SIG-M5 (cell line): ENCODE measurements at places on chromosomes 3 and 15.

- DNase-seq: no peak
Measured at GRCh38 chr3:53817809-53818208, 28.4 kb downstream of the CHDH start.

DNA sequence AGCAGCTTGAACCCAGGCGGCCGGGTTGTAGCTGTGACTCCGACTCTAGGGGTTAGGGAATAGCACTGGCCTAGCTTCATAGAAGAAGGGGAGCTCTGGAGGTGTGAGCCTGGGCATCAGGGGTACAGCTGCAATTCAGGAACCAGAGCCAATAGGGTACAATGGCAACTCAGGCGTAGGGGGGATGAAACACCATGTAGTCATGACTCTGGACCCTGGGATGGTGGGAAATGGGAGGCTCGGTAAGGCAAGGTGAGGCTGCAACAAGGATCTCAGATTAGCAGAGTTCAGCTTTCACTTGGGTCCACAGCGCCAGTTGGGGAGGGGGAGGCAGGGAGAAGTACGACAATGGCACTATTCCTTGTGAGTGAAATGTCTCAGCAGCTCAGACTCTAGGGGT, 210.2 kb upstream of the LYSMD4 start:
- DNase-seq: no peak

DNA sequence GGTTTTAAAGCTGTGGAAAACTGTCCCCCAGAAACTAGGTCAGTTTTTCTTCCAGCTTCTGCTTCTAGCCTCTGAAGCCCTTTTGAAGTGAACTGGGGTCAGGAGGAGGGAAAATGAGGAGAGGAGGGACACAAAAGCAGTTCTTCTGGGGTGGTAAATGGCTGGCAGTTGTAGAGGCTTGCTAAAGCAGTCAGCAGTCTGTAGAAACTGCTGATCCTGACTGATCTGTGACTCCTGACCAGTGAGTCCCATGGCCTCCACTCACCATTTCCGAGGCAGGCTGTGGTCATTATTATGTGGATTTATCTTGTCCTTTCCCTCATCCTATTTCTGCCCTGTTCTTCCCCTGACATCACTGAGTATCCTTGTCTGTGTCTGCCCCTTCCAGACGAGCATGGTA, 276.4 kb upstream of the ROPN1 start:
- DNase-seq: no peak

DNA sequence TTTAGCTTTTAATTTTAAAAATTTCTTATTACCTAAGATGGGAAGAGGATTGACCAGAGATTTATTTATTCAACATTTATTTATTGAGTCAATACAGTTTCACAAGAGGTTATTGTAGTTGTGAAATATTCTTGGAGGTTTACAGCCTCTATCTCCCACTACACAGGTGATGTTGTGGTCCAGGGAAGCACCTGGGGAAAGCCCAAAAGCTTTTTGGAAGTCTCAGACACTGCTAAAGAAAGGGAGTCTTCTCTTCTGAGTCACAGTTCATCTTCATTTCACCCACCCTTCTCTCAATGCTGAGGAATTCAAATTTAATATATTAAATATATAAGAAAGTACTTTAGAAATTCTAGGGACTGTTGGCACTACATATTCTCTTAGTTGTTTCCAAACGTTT, 41.8 kb downstream of the SERPINI1 start:
- no peak for DNase-seq

GRCh38 chr15:89358435-89358754, 23.8 kb upstream of the POLG start:
- no peak for DNase-seq

DNA sequence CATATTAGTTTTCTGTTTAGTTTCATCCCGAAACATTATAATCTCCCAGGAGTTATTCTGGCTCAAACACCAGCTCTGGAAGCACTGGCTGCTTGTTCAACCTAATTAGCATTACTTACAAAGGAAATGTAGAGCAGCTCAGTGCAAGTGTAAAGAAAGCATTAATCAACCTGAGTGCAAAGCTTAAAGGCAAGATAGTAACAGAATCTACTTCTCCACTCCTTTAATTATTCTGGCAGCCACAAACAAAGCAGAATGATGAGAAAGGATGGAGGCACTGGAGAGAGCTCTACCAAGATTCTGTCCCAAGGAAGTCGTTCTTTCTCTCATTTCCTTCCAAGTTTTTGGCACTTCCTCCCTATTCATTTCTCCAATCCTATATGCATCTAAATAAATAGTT, 1384.0 kb downstream of the ZPLD1 start:
- DNase-seq: no peak

DNA sequence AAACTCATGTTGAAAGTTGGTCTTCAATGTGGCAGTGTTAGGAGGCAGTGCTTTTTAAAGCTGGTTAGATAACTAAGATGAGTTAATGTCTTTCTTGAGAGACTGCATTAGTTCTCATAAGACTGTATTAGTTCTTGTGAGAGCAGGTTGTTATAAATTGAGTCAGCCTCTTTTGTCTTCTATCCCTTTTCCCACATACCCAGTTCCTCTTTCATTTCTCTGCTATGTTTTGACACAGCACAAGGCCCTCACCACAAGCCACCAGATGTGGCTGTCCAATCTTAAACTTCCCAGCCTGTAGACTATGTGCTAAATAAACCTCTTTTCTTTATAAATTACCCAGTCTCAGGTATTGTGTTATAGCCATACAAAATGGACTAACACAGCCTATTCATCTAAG, 94.6 kb upstream of the SNTN start:
- no peak for DNase-seq

DNA sequence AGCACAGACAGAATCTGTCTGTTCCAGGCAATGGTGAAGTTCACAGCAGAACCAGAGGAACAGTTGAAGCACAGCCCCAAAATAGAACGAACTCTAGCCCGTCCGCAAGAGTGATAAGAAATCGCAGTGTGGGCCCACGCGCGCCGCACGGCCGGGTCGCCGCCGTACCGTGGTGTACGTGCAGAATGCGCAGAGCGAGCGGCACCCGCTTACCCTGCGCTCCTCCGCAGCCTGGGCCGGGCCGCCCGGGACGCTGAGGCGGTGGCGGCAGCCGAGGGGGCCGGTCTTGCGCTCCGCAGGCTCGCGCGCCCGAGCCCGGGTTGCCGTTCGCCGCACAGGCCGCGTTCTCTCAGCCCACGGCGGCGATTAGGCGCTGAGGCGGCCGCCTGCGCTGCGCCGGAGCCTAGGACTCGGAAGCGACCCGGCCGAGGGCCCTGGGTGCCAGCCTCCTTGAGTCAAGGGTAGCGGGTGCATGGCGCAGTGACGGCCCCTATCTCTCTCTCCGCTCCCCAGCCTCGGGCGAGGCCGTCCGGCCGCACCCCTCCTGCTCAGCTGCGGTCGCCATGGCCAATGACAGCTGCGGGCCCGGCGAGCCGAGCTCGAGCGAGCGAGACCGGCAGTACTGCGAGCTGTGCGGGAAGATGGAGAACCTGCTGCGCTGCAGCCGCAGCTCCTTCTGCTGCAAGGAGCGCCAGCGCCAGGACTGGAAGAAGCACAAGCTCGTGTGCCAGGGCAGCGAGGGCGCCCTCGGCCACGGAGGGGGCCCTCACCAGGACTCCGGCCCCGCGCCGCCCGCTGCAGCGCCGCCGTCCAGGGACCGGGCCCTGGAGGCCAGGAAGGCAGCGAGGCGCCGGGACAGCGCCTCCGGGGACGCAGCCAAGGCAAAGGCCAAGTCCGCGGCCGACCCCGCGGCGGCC, 20.5 kb downstream of the WDR73 start:
- no peak for DNase-seq
